Naive B cell (primary cell): ENCODE measurements at places on chromosomes 1 and 21.

DNA sequence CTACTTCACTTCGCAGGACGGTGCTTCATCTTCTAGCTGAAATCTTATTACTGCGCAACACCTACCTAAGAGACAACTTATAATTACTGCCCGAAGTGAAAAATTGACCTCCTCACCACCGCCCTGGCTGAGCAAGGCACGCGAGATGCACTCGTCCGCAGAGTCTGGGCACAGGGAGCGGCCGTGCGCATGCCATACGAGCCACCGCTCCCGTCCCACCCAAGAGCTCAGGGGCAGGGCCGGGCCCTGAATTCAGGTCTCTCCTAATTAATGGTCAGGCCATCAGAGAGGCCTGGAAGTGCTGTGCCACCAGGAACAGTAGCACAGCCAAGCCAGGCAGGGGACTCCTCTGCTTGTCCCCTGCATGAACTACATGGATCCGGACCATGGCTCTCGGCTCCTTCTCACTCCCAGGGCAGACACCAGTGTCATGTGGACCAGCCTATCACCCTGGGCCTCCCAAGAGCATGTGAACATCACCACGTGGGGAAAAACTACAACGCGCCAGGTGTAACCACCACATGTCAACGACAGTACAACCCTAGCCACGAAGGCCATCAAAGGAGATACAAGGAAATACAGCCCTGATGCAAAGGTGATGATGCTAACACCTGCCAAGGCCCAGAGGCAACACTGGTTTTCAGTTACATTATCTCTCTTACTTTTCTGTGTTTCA is 11.5 kb downstream of the RIPK4 start:
- no peak for DNase-seq

DNA sequence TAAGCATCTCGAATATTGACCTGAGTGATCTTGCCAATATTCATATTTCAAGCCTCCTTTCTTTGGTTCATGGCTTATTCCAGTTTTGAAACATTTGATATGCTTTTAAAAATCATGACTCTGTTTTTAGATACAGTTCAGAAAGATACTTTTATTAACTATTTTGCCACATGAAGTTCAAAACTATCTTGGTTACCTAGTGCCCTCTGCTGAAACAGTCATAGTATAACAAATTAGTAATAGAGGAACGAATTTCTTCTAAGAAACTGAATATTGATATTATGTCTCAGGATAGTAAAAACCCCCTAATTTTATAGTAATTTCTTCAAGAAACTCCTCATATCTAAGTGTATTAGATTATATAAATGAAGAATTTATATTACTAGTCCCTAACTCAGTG is 52.6 kb upstream of the RC3H1 start:
- no peak for DNase-seq

DNA sequence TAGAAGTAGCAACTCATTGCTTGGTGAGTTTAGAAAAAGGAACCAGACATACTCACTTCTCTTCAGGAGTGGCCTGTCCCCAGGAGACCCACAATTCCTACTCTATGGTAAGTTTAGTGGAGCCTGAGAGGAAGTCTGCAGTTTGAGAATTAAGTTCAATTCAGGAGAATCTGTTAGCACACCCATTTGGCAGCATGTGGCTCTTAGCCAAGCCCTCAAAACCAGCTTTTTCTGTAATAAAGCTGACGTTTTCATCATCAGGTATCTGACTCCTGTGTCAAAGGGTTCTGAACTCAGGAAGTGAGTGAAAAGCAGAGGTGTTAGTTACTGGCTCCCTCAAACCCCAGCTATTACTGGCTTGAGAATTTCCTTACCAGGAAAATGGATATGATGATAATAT is 20.4 kb upstream of the RGS16 start:
- DNase-seq, result no peak

GRCh38 chr1:234779160-234779538 is 169.2 kb upstream of the IRF2BP2 start:
- DNase-seq, result no peak

GRCh38 chr1:68202239-68202832 is 30.0 kb downstream of the WLS start:
- DNase-seq, result no peak

DNA sequence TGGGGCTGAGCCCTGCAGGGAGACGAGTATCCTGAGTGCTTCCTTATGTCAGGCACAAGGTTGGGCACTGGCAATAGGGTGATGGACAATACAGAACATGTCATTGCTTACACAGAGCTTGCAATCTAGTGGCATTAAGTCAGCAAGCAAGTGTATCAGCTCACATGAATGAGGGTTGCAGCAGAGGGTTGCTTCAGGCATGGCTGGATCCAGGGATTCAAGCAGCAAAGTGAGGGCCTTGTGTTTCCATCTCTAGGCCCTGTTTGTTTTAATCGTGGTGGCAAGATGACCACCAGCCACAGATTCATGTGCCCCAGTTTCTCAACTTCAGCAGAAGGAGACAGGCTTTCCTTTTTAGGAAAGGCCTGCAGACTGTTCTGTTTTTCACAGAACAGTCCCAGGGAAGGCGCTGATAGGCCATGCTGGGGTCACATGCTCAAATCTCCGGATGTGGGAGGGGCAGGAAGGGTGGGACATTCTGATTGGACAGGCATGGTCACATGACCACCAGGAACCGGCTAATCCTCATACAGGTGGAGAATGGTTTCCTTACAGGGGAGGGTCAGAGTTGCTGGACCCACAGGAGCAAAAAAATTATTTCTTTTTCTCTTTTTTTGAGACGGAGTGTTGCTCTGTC is 14.4 kb downstream of the PLOD1 start:
- DNase-seq, result no peak

- DNase-seq, result no peak
Measured at GRCh38 chr1:197890936-197891335, 11.5 kb upstream of the C1orf53 start.

GRCh38 chr1:18072066-18072465 is 35.5 kb upstream of the IGSF21 start:
- no peak for DNase-seq

DNA sequence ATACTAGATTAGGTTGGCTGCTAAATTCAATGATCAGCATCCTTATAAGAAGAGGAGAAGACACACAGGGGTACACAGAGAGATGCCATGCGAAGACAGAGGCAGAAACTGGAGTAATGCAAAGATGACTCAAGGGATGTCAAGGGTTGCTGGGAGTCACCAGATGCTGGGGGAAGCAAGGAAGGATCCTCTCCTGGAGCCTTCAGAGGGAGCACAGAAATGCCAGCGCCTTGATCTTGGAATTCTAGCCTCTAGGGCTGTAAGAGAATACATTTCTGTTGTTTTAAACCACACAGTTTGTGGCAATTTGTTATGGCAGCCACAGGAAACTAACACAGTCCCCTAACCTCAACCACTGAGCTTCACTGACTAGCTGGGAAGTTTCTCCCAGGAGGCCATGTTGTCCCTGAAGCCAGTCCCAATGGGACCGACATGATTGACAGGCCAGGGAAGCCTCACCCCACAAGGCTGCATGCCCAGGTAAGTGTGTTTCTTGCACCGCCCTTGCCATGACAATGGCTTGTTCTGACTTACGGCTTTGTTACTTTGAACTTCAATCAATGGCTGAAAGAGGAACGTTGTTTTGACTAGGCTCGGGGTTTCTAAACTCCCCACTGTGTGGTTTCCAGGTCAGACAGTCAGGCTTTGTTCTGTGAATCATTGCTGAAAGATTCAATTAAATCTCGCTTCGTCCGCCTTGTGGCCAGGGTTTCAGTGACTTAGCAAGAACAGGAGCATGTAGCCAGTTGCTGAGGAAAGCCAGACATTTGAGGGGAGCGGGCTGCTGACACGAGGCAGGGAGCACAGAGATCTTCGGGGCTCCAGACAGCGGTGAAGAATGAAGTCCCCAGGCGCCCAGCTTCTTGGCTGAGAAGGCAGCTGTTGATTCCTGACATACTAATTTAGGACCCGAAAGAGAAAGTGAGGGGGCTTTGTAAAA is 62.3 kb downstream of the RUNX1 start:
- DNase-seq, result peak; percentile 32

DNA sequence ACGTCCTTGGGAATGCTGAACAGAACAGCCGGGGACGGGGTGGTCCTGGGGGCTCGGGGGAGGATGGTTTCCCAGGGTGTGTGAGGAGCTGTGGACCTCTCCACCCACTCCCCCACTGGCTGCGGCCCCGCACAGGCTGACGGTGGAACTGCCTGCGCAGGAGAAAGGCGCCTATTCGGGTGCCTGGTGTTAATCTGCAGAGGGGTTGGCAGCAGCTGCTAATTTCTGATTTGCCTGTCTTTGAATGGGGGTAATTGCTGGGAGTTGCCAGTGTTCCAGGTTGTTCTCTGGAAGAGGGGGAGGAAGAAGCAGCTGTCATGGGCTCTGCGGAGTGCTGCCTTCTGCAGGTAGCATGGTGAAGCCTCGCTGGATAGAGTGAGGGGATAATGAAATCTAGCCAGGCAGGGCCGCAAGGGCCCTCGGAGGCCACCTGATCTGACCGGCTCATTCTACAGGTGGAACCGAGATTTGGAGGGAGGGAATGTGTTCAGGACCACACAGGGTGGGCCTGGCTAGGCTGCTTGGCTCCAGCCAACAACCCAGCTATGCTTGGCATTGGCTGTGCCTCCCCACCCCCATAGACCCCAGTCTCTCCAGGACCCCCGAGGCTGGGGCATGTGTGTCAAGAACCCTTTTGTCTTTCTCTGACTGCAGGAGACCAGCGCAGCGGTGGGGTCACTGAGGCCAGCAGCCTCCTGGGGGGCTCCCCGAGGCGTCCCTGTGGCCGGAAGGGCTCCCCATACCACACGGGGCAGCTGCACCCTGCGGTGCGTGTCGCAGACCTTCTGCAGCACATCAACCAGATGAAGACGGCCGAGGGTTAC is 67.1 kb downstream of the PTPRU start:
- DNase-seq, result no peak

DNA sequence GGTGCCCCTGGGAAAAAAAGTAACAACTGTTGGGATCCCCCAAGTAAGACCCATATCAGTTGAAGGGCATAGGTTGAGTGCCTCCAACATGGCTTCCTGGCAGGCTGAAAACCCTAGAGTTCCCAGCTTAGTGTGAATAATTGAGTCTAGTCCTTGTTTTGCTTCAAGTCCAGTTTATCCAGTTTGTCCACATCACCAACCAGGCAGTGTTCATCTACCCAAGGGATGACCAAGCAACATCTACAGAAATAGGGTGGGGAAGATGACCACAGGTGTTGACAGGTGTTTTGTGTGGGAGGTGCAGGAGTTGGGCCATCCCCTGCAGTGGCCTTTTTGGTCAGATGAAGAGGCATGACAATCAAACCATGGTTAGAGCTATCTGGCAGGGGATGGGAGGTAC is 54.3 kb upstream of the ERO1B start:
- DNase-seq, result no peak

DNA sequence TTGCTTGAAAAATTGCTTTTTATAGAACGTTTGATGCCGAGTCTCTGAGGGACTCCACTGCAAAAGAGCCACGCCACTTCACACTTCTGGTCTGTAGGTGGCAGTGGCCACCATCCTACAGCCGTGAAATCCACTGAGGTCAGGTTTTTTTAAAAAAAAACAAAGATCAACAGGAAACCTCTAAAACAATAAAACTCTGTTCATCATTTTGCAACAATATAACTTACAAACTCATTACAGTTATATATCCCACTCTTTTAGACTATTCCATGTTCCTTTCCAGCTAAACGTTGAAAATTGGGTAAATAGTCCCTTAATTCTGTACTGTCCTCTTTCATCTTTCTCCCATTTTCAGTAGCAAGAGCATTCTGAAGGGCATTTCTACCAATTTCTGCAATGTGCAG is 64.6 kb upstream of the FMN2 start:
- DNase-seq, result no peak

DNA sequence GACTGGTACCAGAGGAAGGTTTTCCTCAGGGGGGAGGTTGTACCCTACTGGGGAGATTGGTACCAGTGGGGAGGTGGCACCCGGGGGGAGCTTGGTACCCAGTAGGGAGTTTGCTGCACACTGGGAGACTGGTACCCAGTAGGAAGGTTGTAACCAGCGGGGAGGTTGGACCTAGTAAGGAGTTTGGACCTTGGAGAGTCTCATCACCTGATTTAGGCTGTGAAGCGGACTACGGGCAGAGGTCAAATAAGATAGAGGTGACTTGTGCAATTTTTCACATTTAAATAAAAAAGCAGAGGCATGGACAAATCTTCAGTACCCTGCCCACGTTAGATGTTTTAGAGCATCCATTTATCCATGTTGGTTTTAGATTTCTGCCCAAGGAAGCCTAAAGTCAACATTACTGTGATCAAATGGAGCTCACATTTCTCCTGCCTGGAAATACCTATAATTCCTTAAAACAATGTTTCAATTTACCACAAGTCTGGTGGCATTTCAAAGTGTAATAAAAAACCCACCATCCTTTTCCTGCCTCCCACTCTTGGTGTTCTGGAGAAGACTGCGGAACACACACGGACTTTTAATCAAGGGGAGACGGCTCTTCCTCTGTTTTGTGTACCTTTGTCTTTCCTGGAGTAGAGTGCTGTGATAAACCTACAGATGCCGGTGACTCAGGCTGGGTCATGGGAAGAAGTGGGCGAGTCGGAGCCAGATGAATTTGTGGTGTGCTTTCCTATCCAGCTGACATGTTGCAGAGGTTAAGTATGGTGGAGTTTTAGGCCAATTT is 36.2 kb upstream of the MRPS6 start:
- no peak for DNase-seq

- DNase-seq, result no peak
Measured at GRCh38 chr1:31775210-31775999, 11.3 kb upstream of the ADGRB2 start.

GRCh38 chr1:113684153-113684541 is 75.1 kb downstream of the PHTF1 start:
- no peak for DNase-seq

DNA sequence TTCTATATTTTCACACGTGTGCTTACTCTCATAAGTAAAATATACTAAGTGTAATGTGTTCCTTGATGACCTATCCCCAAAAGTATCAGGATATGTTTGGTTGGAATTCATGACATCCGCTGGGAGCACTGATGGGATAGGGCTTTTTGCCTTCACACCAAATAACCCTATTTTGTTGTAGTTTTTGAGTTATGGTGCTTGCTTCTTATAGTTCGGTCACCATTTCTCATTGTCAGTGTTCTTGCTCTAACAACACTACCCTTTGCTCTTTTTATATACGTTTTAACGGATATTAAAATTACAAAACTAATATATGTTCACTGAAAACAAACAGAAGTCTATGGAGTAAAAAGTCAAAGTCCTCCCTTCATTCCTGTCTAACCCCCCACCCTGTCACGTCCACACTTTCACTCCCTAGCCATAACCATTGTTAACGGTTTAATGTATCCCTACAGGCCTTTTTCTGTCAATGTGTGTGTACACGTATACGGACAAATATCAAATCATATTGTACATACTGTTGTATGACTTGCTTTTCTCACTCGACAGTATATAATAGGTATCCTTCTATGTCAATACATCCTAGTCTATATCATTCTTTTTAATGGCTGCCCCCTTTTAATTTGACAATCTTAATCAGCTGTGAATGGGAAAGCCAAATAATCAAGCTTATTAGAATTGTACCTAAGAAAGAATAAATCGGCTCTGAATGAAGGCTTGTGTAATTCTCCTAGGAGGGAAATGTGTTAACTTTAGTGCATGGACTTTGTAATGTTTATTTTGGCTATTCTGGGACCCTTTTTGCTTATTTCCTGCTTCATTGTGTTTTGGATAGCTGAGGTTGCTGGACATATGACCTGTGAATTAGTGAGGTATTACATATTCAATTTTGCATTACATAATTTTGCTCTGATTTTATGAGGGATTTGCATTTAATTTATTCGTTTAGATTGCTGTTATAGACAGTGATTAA is 3.5 kb upstream of the RNF220 start:
- DNase-seq, result no peak

- DNase-seq, result no peak
Measured at GRCh38 chr1:60173729-60174505, 100.3 kb upstream of the C1orf87 start.
